ENCODE measurements at places on chromosomes 3 and 15.

- peak; percentile 87 for DNase-seq
Observed at GRCh38 chr3:127552038-127552437, 38.5 kb downstream of the TPRA1 start.

DNA sequence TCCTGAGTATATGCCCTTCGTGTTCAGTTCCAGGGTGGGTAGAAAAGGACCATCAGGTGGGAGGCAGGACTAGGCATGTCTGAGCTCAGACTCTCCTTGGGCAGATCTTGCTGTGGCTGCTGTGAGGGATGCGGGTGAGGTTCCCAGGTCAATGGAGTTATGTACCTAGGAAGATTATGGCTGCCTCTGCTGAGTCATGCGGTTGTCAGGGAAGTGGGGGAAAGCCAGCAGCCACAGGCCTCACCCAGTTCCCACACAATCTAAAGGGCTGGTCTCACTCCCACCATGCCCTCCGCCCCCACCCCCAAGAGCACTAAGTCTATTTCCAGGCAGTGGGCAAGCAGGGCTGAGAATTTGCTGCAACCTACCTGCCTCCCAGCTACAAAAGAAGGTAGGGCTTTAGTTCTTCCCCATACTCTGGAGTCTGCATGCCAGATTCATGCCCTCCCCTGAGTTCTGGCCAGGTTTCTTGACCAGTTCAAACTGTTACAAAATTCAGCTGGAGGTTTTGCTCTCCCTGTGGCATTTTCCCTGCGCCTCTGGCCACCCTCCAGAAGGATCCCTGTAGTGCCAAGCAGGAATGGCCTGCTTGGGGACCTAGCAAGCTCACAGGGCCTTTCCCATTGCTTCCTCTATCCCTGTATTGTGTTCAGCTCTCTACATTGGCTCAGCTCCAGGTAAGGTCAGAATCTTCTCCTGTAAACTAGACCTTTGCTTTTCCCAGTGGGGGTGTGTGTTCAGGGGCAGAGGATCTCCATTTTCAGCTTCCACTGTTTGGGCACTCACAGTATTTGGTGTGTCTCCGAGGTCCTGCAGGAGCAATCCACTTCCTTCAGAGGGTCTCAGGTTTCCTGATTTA, 12.7 kb upstream of the TMCO5A start:
- no peak for DNase-seq

DNA sequence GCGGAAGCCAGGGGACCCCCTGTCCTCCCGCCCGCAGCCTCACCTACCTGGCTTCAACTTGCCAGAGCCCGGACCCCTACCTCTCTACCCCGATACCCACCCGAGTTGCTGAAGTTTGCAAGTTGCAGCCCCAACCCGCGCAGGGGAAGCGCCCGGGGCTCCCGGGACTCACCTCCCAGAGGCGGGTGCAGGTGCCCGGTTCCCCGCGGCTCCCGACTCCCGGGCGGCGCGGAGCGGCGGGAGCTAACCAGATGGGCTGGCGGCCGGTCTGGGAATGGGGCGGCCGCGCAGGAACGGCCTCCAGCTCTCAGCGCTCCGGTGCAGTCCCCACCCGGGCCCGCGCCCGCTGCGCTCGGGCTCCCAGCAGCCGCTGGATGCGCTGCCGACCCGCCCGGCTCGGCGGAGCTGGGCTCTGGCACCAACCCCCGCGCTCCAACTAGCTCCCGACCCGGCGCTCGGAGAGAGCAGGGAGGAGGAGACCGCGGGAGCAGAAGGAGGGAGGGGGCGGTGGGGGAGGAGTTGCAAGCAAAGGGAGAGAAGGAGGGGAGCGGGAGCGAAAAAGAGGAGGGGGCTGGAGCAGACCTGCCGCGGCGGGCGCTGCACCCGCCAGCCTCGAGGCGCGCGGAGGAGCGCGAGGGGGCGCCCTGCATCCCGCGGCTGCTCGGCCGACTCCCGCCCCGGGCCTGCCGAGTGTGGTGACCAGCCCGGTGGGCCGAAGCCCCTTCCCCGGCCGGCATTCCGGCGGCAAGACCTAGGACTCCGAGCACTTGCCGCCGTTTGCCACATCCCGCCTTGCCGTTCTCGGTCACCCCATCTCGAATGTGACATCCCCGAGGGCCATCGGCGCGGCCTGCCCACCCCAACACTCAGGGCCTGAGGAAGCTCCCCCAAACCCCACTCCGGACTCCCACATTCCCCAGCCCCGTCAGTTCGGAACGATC, at the start of gene SEMA5B:
Gene SEMA5B, minus strand, starts transcription at position 472 of the 941 bp plus-strand sequence. CDS start 66,500 bp downstream, outside the sequence.
- peak; percentile 82 for DNase-seq

DNA sequence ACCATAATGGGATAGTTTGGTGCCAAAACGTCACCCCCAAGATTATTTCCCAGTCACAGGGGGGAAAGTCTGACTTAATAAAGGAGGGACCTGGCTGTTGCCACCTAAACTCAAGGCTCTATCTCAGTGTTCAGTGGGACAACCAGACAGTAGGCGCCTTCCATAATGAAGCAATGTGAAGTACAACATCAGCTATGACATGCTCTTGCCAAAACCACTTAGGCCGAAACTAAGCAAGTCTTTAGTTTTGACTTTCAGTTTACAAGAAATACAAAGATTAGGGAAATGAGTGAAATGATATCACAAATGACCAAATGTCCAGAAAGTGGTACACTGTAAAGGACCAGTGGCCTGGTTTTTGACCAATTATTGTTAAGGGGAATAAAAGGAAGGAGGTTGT, 32.9 kb downstream of the SOX14 start:
- DNase-seq: no peak

DNA sequence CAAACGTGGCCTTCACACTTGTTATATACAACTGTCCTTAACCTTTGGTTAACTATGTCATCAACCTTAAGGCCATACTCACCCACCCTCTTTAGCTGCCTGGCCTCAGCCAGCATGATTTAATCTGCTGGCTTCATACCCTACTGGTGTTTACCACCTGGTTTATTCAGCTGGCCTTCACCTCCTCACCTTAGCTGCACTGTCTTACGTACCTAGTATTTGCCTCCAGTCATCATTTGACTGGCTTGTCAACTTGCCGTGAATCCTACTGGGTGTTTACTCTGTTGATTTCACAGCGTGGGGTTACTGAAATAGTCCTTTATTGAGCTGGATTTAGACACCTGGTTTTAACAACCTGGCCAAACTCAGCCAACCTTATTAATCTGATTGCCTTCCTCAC, 102.8 kb downstream of the IL12A start:
- DNase-seq: no peak

- DNase-seq: no peak
Observed at GRCh38 chr3:40292637-40293349, 16.7 kb upstream of the EIF1B start.

DNA sequence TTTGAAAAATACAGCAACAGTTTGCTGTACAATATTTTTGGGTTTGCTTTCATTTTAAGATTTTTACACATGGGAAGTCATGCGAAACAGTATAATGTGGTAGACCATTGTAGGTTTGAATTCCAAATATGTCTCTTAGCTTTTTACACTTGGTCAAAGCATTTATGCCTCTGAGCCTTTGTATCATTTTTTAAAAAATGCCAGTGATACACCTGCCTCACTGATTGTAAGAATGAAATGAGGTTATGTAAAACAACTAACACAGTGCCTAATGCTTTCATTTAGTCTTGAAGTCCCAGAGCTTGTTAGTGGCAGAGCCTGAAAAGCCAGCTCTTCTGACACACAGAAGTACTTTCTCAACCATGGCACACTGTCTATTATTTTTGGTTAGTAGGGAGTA, 202.0 kb downstream of the UBE2E2 start:
- DNase-seq: no peak

GRCh38 chr3:104437131-104437750, 929.5 kb upstream of the ALCAM start:
- no peak for DNase-seq

DNA sequence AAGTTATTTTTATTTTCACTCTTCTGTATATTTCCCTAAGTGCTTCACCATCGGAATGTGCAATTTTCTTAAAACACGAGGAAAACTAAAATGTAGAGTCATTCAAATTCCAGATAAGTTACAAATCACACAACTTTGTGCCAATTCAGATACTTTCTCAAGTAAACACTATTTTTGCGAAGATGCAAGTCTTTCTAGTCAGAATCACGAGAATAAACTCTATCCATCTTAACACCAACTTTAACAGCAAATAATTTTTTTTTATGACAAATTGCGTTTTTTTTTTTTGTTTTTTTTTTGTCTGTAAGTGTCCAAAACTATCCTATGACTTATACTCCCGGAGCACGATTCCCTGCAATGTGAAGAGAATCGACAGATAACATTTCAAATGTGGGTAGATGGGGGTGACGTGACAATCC, 1.3 kb downstream of the STAG1 start:
- no peak for DNase-seq

- DNase-seq: peak; percentile 28
Observed at GRCh38 chr3:36763850-36764703, at the start of gene DCLK3. TSS of gene DCLK3 (minus strand) at chr3:36764553. CDS start at chr3:36764263, 290 bp downstream.

GRCh38 chr3:101676765-101677435, at the start of gene ZBTB11:
TSS of gene ZBTB11 (minus strand) at chr3:101677132. CDS start at chr3:101676914, 218 bp downstream.
- no peak for DNase-seq

DNA sequence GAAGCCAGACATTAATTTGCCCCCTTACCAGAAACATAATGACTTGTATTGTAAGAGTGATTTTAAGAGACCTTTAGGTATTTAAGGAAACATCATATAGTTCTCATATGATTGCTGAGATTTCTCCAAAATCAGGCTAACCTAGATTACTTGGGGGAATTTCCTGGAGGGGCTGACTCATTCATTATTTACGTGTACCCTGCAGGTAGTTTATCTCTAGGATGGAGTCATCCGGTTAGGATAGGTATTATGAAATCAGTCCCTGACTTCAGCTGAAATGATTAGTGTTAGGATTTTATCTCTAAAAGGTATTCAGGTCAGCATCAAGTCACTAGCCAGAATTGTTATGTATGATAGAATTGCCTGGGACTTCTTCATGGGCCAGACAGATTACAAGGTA, 97.5 kb downstream of the TCF12 start:
- DNase-seq: no peak

DNA sequence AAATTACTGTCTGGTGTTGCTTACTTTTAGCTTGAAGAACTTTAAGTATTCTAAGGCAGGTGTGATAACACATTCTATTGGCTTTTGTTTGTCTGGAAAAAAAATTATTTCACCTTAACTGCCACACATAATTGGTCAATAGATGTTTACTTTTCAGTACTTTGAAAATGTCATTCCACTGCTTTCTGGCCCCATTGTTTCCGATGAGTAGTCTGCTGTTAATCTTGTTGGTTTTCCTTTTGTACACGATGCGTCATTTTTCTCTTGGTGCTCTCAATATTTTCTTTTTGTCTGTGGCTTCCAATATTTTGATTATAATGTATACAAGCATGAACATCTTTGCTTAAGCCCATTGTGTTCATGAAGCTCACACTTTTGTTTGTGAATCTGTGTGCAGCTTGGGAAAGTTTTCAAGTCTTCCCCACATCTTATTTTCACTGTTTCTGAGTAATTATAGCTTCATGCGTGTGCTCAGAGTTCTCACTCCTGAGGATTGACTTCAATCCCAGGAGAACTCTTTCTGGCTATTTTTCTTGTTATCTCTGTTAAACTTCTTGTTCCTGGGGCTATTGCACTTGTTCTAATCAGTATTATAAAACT, 664.7 kb downstream of the IGSF11 start:
- no peak for DNase-seq

- DNase-seq: no peak
Observed at GRCh38 chr3:152760024-152760563, 74.8 kb upstream of the P2RY1 start.

DNA sequence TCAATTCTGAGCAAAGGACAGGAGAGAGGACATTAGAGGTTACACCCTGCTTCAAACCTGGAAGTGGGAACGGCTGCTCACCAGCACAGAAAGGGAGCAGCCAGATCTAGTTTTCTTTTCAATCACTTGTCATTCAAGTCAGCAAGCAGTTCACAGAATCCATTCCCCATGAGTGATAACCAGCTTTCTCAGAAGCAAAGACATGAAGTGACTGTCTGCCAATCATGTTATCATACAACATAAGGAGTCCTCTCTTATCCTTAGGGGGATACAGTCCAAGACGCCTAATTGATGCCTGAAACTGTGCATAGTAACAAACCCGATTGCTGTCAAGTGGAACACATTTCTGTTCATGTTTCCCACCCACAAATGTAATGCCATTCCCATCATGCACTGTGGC, 54.7 kb downstream of the FAM98B start:
- no peak for DNase-seq

- no peak for DNase-seq
Observed at GRCh38 chr15:100703671-100704070, 101.3 kb downstream of the ASB7 start.

DNA sequence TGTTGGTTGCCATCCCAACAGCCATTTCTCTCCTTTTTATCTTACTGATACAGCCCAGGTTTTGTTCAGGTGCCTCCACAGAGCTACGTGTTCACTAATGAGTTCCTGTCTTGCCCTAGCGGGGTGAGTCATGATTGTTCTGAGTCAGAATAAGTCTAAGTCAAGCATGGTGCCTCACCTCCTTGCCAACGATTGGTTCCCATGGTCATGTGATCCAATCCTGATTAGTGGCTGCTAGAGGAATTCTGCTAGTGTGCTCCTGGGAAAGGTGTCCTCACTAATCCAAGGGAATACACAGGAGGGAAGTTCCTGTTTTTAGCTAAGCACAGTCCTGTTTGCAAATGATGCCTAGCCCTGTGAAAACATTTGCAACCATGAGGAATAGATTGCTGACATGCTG, 99.8 kb downstream of the NSUN3 start:
- DNase-seq: peak; percentile 15

GRCh38 chr3:140243575-140243974, 308.6 kb downstream of the CLSTN2 start:
- no peak for DNase-seq

DNA sequence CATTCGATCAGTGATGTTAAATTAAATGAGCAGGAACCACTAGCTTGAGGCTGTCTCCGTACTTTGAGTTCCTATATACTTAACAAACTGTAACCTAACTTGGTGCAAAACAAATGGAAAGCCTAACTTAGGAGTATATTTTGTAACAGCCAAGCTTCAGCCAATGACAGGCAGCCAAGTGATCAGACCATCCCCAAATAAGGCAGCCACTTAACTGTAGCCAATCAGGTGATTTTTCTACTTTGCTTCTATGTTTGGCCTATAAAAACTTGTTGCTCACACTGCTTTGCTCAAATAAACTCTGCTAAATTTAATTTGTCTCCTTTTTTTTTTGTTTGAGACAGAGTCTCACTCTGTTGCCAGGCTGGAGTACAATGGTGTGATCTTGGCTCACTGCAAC, 19.3 kb upstream of the ZNF770 start:
- DNase-seq: no peak

GRCh38 chr3:177318559-177318958, 121.3 kb upstream of the TBL1XR1 start:
- DNase-seq: no peak

GRCh38 chr3:82002491-82002890, 241.0 kb upstream of the GBE1 start:
- DNase-seq: no peak

GRCh38 chr15:85793641-85794597, 806 bp downstream of the KLHL25 start:
- peak; percentile 36 for DNase-seq

Measured in NCI-H2171 treated with DMSO at 0.1 percent for 48 hours (cell line).